ENCODE measurements at places on chromosomes 6 and 20.

- no peak for DNase-seq
Measured at GRCh38 chr6:132666118-132666517, 7.1 kb upstream of the TAAR1 start.

- no peak for DNase-seq
Measured at GRCh38 chr6:166996406-166996805, 2.8 kb upstream of the CEP43 start.

GRCh38 chr20:60262967-60263603 lies 304.9 kb downstream of the CDH26 start:
- DNase-seq = peak; percentile 29

DNA sequence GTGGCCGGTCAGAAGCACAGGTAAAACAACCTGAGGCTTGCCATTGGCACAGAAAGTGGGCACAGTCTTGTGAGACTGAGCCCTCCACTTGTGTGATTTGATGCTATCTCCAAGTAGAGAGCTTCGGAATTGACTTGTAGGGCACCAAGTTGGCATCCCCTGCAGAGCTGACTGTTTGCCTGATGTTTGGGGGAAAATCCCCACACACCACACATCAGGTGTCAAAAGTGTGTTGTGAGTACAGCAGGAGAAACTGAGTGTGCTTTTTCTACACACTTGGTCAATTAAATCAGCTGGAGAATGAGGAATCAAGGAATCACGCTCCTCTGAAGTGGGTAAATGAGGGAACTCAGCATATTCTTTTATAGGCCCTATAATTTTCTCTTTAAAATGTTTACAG lies 989 bp downstream of the SERINC3 start:
- no peak for DNase-seq

GRCh38 chr6:106511288-106512047 lies 117.8 kb downstream of the RTN4IP1 start:
- no peak for DNase-seq

GRCh38 chr20:59435518-59435917 lies 135.1 kb downstream of the EDN3 start:
- no peak for DNase-seq

GRCh38 chr6:18207949-18208348 lies 52.7 kb downstream of the KDM1B start:
- DNase-seq = no peak

- DNase-seq = no peak
Measured at GRCh38 chr6:131548441-131548840, 24.6 kb upstream of the ARG1 start.

GRCh38 chr6:46948699-46949098 lies 27.0 kb upstream of the ADGRF5 start:
- DNase-seq = no peak

GRCh38 chr6:158642097-158642601 lies 2.4 kb downstream of the DYNLT1 start:
- no peak for DNase-seq

- DNase-seq = no peak
Measured at GRCh38 chr20:60884277-60884676, 367.8 kb upstream of the CDH4 start.

DNA sequence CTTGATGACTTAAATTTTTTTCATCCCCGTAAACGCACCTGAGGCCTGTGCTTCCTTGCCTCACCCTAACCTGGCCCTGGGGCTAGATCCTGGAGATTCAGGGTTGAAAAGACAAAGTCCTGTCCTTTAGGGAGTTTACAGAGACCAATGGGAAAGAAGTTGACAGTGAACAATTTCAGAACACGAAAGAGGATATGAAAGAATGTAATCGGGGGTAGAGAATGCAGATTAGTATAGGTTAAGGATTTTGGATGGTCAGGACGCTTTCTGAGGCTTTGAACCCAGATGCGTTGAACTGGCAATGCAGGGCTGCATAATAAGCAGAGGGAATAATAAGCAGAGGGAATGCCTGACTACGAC lies 1.7 kb upstream of the FBXO5 start:
- no peak for DNase-seq

- no peak for DNase-seq
Measured at GRCh38 chr20:8602389-8603116, 466.3 kb upstream of the PLCB4 start.

DNA sequence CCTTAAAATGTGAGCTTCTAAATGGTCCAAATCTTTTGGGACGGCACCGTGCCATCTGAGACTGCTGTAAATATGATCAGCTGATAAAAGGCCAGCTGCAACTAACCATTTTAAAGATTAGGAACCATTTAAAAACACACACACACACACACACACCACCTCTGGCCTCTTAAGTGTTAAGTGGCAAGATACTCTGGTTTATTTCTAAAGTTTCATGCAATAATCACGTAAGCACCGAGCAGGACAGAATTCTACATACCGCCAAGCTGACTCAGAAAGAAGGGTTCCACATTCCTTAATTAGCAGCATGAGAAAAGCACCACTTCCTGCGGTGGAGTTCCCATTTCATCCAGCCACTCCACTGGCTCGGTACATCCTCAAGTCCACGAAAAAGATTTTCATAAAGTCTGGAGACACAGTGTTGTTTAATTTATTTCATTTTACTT lies 17.8 kb upstream of the ZNF217 start:
- DNase-seq = no peak

DNA sequence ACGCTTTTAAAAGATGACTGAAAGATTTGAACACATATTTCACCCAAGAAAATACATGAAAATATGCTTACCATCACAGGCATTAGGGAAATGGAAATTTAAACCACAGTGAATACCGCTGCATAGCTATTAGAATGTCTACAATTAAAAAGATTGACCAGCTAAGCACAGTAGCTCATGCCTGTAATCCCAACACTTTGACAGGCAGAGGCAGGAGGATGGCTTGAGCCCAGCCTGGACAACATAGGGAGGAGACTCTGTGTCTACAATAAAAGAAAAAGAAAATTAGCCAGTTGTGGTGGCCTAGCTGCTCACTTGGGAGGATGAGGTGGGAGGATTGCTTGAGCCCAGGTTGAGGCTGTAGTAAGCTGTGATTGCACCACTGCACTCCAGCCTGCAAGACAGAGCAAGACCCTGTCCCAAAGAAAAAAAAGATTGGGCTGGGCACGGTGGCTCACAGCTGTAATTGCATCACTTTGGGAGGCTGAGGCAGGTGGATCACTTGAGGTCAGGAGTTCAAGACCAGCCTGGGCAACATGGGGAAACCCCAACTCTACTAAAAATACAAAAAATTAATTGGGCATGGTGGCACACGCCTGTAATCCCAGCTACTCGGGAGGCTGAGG lies 163.7 kb upstream of the AKAP12 start:
- DNase-seq = no peak

Data from stimulated activated CD4-positive, alpha-beta T cell treated with anti-CD3 and anti-CD28 coated beads, Interleukin-1b, Interleukin-23, amount 100 ng/mL, for 4 hours (primary cell).